Stimulated activated CD4-positive, alpha-beta T cell treated with anti-CD3 and anti-CD28 coated beads, TNF-alpha, amount 100 ng/mL, for 4 hours (primary cell): ENCODE measurements at places on chromosomes 11 and 22.

GRCh38 chr11:79617561-79617960, 176.7 kb upstream of the TENM4 start:
- DNase-seq: no peak

- DNase-seq: no peak
Measured at GRCh38 chr11:68480852-68481510, 20.4 kb downstream of the PPP6R3 start.

DNA sequence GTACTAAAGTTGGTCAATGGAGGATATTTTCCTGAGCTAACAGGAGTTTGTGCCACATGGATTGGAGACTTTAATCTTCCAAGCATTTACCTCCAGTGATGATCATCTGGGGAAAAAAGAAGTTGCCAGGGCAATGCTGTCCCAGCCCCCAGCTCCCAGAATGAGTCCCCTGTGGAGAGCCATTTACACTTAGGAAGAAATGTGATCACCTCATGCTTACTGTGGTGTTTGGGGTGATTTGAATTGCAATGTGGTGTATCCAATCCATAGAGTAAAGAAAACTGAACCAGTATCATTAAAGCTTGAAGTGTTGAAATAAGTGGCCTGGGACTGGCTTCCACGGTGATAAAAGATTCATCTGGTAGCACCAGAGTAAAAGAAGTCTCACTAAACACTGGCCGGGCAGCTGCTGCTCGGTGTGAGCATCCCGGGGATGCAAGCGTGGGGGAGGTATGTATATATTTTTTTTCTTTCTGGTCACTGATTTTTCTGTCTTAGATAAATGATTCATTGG, 117.2 kb upstream of the NTM start:
- no peak for DNase-seq

GRCh38 chr11:57762235-57762861, 746 bp downstream of the CTNND1 start:
- no peak for DNase-seq

DNA sequence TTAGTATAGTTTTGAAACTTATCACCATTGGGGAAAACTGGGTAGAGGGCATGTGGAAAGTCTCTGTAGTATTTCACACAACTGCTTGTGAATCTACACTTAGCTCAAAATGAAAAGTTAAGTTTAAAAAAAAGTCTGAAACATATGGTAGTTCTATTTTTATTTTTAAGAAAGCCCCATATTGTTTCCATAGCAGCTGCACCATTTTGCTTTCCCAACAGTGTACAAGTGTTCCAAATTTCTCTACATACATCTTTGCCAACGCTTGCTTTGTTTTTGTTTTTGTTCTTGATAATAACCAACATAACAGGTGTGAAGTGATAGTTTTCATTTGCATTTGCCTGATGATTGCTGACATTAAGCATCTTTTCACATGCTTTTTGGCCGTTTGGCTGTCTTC, 445.2 kb downstream of the FAM181B start:
- no peak for DNase-seq

DNA sequence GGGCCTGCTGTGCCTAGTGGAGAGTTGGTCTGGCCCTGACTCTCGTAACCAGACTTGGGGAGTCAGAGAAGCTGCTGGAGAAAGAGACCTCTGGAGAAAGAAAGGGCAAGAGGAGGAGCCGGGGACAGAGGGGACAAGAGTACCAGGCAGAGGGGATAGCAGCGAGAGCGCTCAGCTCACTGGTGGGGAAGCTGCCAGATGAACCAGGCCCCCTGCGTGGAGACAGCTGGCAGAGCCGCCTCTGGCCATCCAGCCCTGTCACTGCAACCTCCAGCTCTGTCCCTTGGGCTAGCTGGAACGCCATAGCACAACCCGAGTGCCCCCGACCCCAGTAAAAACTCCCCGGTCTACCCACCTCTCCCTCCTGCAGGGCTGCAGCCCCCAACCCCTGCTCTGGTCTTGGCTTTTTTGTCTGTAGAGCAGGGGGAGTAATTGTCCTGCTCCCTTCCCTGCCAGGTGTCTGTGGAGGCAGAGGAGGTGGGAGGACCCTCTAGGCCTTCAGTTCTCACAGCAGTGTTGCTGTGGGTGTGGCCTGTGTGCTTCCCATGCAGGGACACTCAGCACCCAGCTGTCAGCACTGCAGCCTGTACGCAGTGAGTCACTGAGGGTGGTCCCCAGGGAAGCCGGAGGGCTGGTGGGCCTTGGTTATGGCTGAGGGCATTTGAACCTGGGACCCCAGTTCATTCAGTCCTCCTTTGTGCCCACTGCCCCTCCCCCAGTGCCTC, 4.8 kb upstream of the SUN2 start:
- DNase-seq: no peak

GRCh38 chr22:42519525-42520401, at the start of gene RRP7A:
TSS of gene RRP7A (minus strand) at chr22:42519796. CDS start at chr22:42519786, 10 bp downstream.
- DNase-seq: peak; percentile 70

DNA sequence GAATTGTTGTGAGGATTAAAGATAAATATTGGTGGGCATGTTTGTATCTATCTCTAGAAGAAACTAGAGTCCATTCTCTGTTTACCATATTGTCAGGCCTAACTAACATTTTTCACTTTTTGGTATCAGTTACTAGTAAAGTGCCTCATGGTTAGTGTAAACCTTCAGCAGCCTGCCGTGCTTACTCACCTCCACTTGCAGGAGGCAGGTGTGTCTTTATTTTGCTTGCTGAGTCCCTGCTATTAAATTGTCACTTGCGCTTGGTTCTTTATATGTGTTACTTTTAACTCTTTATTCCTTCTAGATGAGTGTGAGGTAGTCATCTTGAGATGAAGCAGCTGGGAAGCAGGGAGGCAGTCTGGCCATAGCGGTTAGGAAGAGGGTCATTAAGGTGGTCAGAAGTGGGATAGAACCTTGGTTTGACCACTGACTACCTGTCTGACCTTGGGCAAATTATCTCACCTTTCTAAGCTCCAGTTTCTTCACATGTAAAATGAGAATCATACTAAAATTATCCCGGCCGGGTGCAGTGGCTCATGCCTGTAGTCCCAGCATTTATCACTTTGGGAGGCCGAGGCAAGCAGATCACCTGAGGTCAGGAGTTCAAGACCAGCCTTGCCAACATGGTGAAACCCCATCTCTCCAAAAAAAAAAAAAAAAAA, 21.2 kb downstream of the PPP6R3 start:
- no peak for DNase-seq

GRCh38 chr22:50190182-50190940, 4.6 kb downstream of the TRABD start:
- peak; percentile 57 for DNase-seq

DNA sequence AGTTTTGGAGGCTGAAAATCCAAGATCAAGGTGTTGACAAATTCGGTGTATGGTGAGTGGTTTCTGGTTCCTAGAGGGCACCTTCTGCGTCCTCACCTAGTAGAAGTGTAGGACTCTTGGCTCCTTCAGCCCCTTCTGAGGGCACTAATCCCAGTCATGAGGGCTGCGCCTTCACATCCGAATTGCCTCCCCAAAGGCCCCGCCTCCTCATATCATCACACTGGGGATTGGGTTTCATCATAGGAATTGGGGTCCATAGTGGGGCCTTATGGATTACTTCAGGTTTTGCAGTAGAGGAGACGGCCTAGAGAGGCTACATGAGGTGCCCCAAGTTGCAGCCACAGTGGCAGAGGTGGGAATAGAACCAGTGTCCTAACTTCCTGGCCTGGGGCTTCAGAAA, 87.1 kb downstream of the CEP164 start:
- no peak for DNase-seq

DNA sequence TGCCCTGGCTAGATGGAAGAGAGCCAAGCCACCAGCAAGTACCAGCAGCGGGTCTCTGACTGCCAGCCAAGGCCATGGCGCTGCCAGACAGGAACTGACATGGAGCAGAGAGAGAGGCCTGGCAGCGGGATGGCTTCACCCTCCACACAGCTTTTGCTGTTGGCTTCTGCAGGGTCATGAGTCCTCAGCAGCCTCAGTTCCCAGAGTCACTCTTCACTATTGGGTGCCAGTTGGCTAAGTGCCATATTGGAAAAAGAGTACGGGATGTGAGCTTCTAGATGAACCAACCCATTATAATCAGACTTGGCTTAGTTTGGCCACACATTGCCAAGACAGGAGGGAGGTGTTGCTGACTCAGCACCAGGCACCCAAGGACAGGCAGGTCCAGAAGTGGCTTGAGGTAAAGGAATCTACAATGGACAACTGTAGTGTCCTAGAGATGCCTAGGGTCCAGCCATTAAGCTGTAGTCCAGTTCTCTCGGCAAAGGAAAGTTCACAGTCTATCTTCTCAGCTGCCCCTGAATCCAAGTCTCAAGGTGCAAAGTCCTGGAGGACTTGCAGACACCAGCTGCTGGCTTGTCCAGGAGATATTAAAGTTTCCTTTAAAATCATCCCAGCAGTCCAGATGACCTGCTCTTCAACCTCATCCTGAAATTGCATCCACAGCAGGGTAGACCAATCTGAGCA, 40.7 kb upstream of the POU2AF1 start:
- no peak for DNase-seq

- DNase-seq: no peak
Measured at GRCh38 chr11:132254906-132255305, 884.5 kb downstream of the NTM start.

GRCh38 chr11:79208126-79208525, 232.7 kb downstream of the TENM4 start:
- DNase-seq: no peak

DNA sequence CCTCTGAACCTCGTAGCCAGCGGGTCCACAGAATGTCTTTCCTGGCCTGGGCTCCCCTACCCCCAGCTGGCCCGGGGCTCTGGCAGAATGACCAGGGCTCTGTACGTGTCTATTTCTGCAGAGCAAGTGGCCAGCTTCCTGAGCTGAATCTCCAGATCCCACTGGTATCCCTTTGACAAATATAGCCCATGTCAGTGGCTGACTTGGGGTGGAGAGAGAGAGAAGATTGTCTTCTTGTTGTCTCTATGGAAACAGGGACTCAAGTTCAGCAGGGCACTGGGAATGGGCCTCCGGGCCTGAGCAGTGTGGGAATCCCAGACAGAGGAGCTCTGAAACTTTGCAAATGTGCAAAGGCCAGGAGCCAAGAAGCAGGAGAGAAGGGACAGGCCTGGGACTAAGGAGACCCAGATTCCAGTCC, 33.9 kb downstream of the ANO1 start:
- no peak for DNase-seq

DNA sequence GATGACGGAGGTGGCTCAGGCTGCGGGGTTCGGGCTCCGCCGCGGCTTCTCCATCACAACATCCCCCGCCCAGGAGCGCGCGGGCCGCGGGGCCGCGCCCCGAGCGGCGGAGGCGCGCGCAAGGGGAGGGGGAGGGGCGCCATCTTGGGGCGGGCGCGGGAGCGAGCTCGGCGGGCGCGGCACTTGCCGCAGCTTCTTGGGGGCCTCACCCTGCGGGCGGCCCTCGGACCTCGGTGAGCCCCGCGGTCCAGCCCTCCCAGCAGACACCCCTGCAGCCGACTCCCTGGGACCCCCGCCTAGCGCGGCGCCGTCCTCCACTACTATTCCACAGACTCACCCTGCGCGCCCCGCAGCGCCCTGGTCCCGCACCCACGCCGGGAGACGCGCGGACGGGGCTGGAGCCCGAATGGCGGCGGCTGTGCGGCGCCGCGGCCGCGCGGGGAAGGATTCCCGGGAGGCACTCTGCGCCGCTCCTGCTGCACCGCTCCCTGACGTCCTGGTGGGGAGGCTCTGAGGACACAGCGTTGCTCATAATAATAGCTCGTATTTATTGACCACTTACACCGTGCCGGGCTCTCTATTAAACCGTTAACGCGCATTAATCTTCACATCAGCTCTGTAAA, at the start of gene APBB1:
Gene APBB1 (minus strand): TSS at position 86 of the 623 bp plus-strand sequence. CDS start 7,747 bp downstream, outside the sequence.
- DNase-seq: peak; percentile 60

GRCh38 chr11:128424271-128424711, 163.1 kb downstream of the ETS1 start:
- no peak for DNase-seq

DNA sequence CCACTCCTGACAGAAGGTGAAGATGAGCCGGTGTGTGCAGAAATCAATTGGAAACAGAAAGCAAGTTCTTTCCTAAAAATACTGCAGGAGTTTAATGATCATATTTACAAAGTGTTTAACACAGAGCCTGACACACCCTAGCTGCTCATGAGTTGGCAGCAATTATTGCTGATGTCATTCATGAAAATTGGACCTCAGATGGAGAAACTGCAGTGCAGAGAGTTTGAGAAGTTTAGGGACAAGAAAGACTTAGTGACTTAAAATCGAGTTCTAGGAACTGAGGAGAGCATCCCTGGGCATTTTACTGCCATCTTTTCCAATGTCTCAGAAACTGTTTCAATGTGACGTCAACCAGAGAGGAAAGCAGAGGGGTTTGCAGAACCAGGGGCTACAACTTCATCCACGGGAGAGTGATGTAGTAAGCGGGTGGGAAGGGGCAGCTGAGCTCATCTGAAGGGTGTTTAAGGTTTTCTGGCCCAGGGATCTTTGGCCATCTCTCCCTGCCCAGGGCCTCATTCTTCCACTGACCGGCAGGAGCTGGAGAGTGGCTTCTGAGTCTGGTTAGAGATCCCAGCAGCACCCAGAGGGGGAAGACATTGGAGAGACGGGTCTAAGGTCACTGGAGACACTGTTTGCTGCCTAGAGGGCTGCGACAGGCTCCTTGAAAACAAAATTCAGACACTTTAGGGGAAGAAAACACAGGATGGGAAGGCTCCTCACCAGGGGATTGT, 21.1 kb upstream of the IGLL5 start:
- no peak for DNase-seq

GRCh38 chr11:97865424-97866012, 1155.2 kb upstream of the CNTN5 start:
- no peak for DNase-seq
